ENCODE measurements at places on chromosomes 16 and 17.

DNA sequence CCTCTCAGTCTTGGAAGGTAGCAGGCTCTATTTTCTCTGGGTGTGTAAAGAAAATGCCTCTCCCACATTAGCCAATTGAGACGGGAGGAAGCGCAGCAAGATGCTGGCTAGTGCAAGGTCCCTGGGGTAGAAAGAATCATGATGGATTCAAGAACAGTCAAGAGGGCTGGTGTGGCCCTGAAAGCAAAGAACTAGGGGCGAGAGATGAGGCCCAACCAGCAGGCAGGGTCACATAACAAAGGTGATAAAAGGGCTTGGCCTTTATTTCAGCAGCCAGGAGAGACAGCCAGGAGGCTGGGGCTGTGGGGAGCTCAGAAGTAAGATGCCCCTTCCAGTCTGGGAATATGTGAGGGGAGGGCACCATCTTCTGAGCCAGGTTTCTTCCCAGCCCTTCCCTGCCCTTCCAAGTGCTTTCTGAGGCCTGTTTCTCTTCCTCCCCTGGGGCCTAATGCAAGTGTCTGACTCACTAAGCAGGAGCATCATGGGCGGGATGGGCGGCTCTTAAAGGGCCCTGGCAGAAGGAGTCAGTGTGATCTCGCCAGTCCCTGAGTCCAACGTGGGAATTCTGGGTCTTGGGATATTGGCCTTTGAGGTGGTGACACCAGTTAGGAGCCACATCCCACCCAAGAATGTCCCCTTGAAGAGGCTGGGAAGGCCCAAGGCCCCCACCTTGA, 3.9 kb upstream of the NLRC5 start:
- DNase-seq, result no peak

DNA sequence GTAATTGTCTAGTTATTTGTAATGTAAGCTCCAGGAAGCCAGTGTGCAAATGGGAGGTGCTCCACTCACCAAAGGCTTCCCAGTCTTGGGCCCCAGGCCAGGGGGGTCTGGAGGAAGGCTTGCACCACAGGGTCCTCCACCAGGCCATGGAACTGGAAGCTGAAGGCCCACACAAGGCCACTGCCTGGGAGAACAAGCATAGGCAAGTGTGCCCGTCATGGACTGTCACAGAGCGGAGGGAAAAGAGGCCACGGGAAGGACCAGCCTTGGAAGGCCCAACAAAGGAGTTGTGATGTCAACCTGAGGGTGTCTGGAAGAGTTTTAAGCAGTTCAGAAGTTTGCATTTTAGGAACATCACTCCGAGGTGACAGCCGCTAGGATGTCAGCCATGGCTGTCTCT, 3.0 kb upstream of the SRRM2 start:
- DNase-seq, result no peak

DNA sequence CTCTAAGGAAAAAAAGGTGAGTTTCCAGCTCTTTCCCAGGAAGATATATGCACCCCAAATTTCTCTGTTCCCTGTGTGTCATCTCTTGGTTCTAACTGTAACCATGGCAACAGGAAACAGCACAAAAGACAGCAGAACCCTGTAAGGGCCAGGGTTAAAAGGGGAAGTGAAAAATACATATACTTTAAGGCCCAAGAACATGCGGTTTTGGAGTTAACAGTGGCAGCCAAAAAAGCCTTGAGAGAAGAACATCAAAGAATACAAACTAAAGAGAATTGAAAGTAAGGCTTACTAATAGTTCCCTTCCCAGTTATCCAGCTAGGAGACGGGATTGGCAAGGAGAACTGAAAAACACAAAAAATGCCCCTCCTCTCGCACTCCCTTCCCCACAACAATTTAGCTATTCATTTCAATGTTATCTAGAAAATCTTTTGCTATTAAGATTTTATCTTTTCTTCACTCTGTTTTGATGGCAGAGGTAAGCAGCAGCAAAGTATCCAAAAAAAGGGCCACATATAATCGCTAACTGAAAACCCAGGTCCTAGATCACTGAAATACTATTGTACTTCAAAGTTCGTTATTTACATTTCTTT, 1.5 kb downstream of the SPOP start:
- no peak for DNase-seq

- DNase-seq, result no peak
Measured at GRCh38 chr17:14940938-14941265, 324.2 kb downstream of the PMP22 start.

GRCh38 chr17:44438636-44439035, 49.2 kb upstream of the ITGA2B start:
- DNase-seq, result no peak

Data from HuH-7.5 (cell line).